ENCODE measurements at places on chromosomes 4 and X.

- DNase-seq = no peak
Measured at GRCh38 chr4:3313556-3314228, 20.9 kb downstream of the RGS12 start.

- no peak for DNase-seq
Measured at GRCh38 chr4:24646798-24647460, 62.6 kb upstream of the DHX15 start.

- no peak for DNase-seq
Measured at GRCh38 chr4:95674521-95674981, 125.8 kb upstream of the UNC5C start.

DNA sequence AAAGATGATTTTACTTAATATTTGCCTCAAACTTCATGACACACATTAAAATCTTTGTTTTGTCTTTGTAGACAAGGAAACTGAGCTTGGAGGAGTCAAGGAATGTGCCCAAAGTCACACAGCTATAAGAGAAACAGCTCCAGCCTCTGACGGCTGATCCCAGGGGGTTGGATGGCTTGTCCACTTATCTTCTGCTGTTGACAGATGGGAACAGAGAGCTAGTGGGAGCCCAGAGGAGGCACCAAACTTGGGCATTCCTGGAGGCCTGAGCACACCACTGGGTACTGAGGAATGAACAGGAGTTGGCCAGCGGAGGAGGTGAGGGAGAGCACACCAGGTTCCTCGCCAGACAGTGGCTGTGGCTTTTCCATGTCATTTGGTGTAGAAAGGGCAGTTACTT, 56.4 kb upstream of the GPR78 start:
- DNase-seq = no peak

- DNase-seq = peak; percentile 20
Measured at GRCh38 chr4:140152751-140153418, 1.1 kb downstream of the MAML3 start.

GRCh38 chrX:115134382-115134781, 54.8 kb upstream of the RBMXL3 start:
- DNase-seq = peak; percentile 53

- no peak for DNase-seq
Measured at GRCh38 chr4:119209586-119209985, 2.9 kb upstream of the USP53 start.

DNA sequence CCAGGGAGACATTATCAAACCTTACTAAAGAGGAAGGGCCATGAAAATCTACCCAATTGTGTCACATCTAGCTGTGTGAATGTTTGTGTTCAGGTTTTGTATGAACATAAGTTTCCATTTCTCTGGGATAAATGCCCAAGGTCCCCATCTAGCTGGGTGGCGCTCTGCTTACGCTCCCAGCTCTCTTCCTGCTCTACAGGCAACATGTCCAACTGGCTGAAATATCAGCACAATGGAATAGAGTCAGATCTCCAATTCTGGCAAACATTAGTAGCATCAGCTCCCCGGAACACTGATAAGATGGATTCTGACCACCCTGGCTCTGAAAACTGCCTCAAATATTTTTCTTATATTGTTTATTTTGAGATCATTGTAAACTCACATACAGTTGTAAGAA, 74.8 kb downstream of the IRF2 start:
- no peak for DNase-seq

DNA sequence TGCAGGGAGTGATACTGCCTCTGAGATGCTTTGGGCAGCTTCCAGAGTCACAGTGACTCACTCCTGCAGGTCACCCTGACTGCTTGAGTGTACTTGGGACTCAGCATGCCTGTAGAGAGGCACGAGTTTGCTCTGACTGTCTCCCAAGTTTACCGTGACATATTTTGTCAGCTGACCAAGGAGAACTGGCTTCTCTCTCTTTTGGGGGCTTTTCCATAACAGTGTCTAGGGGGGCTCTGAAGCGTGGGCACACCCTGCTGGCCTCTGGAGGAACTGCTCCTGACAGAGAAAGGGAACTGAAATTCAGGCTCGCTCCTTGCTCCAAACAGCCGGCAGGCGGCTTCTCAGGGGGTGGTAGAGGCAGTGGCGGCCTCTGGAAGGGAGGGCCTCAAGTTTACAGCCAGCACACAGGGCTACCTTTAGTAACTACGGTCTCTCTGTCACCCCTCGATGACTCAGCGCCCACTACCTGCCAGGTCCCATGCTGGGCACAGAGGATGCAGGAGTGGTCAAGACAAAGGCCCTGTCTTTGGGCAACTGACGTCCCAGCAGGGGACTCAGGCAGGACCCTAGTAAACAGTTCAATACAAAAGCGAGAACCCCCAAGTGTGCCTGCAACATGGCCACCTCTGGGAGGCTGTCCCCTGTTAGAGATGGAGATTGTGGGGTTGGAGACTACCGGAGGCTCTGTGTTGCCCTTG, 17.8 kb downstream of the ZNF185 start:
- no peak for DNase-seq

DNA sequence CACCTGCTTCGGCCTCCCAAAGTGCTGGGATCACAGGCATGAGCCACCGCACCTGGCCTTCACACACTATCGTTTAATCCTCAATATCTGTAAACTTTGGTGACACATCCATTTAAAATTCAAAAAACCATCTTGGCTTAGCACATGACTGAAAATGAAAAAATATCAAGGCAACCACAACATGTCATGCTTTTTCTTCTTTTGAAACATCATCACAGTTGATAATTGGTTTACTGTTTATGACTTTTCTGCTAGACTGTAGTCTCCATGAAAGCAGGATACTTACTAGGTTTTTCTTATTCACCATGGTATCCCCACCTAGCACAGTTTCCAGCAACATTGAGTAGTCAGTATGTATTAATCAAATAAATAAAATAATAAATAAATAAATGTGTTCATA, 11.0 kb downstream of the GNRHR start:
- no peak for DNase-seq

DNA sequence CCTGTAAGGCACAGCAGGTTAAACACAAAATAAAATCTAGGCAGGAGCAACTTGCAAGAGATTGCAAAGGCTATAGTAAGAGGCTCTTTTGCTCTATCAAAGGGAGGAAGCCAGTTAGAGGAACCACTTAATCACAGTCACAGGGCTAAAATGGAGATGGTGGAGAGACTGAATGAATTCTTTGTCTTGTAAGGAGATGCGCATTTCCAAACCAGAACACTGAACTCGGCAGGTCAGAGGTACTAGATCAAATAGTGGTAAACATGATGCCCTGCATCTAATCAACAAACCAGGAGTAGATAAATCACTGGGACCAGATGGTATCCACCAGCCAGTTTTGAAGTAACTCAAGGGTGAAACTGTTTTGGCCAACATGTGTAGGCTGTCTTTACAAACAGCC, 55.8 kb downstream of the GPC4 start:
- DNase-seq = peak; percentile 29

- no peak for DNase-seq
Measured at GRCh38 chr4:1171311-1172227, 814 bp downstream of the SPON2 start.

GRCh38 chrX:85243155-85243554, 424 bp downstream of the SATL1 start:
- peak; percentile 8 for DNase-seq

DNA sequence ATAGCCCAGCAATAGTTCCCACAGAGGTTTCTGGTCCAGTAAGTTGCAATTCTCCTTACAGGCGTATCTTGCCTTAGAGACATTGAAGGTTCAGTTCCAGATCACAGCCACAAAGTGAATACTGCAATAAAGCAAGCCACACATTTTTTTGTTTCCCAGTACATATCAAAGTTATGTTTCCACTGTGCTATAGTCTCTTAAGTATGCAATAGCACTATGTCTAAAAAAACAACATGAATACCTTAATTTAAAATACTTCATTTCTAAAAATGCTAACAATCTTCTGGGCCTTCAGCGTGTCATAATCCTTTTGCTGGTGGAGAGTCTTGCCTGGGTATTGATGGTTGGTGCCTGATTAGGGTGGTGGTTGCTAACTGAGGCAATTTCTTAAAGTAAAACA, 659.1 kb downstream of the GRID2 start:
- DNase-seq = no peak

GRCh38 chr4:35939751-35940150, 304.6 kb downstream of the ARAP2 start:
- no peak for DNase-seq

DNA sequence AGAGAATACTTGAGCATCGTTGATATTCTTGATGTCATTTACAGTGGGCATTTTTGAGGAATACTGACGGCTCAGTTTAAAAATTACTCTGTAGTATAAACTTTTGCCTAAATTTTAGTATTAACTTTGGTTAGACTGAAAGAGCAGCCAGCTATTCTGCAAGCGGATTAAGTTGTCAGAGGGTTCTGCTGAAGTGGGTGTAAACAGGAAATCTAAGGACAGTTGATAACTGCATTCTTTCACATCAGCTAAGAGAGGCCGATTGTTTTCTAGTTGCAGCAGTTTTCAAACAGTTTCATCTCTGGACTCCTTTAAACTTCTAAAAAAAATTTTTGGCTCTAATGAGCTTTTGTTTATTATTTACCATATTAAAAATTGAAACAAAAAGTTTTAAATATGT, 149.6 kb downstream of the RAPGEF2 start:
- DNase-seq = peak; percentile 82

GRCh38 chr4:143294310-143294709, 42.4 kb upstream of the GAB1 start:
- DNase-seq = peak; percentile 22

DNA sequence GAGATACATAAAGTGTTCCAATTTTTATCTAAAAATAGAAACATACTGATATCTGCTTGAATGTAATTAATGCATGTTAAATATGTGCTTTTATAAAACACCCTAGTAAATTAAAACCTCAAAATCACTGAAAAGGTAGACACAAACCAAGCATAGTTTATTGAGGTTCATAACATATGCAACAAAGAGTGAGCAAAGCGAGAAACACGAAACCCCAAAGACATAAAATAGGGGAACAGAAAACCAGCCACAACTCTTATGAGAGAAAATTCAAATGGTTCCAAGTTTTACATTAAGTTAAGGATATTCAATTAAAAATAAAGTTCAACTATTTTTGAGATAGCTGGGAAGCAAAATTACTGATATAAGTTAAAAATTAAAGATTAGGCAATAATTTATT, 336.4 kb upstream of the AGA start:
- no peak for DNase-seq

- peak; percentile 87 for DNase-seq
Measured at GRCh38 chrX:154547245-154548027, at the start of gene IKBKG. Gene IKBKG (plus strand): TSS chrX:154547620. CDS start chrX:154552003, 4,383 bp downstream.

All from pons (tissue), 1 donor.